Motor neuron (in vitro differentiated cells): ENCODE measurements at places on chromosomes 1 and 21.

DNA sequence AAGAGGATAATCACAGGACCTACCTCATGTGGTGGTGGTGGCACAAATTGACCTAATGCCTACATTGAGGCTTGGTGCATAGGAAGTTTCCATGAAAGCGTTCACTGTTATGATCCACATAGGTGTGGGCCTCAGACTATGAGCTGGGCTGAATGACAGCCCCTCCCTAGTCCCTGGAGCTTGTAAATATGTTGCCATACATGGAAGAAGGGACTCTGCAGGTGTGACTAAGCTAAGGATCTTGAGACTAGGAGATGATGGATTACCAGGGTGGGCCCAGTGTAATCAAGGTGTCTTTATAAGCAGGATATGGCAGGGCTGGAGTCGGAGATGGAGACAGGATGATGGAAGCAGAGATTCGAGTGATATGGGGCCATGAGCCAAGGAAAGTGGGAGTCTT, 31.0 kb upstream of the KCNE1 start:
- ATAC-seq = no peak

DNA sequence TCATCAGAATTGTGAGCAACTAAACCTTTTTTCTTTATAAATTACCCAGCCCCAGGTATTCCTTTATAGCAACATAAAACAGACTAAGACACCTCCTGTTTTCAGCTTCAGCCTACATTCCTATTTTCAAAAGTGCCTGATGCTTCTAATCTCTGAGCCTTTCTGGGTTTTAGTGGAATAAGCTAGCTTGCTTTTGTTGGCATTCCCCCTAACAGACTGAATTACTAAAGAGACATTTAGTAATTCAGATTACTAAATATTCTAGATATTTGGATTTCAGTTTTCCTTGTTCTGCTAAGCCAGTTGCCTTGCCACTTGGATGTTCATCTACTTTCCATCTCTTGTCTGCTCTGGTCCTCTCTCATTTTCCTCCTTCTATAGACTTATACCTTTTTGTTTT, 10.5 kb upstream of the GNG12 start:
- ATAC-seq = no peak

DNA sequence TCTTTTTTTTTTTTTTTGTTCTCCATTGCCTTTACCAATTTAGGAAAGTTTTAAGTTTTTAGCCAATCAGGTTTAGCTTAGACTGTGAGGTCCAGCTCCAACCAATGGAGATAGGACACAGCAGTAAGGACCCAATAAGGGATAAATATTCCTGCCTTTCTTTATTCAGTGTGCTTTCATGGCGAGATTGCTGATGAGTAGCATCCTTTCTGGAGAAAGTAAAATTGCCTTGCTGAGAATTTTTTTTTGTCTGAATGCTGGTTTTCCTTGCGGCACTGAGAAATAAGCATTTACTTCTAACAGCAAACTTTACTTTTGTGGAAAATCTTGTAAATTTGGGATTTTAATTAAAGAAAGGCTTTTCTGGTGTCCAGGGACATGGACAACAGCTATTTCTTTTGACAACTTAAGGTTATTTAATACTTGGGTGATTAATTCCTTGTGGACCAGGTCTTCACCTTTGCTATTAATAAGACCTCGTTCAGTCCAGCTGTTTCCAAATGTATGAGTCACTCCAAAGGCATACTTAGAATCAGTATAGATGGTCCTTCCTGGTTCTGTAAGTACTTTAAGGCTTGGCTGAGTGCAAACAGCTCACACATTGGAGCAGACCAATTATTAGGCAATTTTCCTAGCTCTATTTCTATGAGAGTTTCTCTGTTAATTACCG, 54.1 kb downstream of the SERINC2 start:
- ATAC-seq = no peak

DNA sequence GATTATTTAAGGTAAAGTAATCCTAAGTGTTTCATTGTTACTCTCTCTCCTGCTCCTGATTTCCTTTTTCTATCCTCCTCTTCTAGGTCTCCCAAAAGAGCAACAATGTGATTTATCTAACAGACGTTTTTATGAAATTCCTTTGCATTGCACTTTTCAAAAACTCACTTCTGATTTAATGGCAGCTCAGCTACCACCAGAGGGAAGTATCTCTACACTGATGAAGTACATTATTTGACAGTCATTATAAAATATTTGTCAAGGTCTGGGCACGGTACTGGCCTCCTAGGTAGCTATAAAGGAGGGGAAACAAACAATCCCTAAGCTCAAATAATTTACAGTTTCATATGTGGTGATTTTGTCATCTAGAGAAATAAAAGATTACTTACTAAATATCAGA, 15.6 kb downstream of the TMPRSS15 start:
- ATAC-seq = no peak

- no peak for ATAC-seq
Observed at GRCh38 chr1:233879841-233880240, 24.6 kb upstream of the SLC35F3 start.

GRCh38 chr21:44899768-44900558, 20.7 kb downstream of the ITGB2 start:
- no peak for ATAC-seq
